Hematopoietic multipotent progenitor cell (in vitro differentiated cells): ENCODE measurements at places on chromosomes 11 and 22. TPM values are rescaled to one million over a fixed set of nuclear protein-coding genes. Genes with fewer than 3 reads are reported as not detected.

DNA sequence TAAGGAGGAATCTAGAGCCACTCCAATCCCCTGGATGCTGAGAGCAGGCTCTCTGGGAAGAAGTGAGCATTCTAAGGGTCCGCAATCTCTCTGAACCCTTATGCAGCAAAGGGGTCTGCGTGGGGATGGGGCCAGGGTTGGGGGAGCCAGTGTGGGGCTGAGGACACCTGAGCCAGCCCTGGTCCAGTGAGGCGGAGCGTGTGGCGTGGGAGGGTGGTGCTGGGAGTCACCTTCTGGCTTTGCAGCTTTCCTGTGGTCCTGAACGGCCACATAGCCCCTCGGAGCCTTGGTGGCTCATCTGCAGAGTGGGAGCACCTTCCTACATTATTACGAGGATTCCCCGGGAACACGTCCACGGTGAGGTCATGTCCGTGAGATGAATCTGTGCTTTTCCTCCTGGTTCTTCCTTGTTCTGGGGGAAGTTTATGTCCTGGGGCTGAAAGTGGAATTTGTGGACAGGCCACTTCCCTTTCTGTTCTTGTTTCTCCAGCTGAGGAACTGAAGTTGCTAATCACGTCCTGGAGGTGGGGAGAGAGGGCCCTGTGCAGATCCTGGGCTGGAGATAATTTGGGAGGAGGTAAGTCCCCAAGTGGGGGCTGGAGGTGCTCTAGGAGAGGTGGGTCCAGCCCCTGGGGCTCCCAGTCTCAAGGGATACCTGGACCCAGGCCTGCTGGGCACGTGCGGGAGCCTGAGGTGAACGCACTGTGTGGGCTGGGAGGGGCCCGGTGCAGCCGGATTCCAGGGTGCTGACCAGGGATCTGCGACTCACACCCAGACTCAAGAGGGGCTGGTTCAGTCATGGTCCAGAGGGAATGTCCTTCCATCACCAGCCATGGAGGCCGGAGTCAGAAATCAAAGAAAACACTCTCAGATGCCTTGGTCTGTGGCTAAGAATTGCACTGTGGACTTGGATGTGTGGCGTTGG lies 6.1 kb downstream of the MRGPRE start:
- DNase-seq: peak; percentile 17

DNA sequence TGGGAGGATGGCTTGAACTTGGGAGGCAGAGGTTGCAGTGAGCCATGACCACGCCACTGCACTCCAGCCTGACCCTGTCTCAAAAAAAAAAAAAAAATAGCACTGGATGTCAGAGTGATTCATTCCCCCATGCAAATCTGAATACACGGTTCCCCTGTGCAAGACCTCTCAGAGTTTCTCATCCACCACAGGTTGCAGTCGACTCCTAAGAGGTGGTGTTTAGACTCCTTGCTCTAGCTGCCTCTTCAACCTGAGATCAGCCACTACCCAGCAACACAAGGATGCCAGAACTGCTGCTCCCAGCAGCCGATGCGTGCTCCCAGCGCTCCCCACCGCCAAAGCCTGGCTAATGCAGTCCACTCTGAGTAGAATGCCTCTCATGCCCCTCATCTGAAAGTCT lies 97.5 kb downstream of the PARVA start:
- DNase-seq: no peak

Gene SPATA19
- total RNA-seq: not detected

- DNase-seq: no peak
These were observed 88.1 kb downstream of the MN1 start for GRCh38 chr22:27713461-27713860.

DNA sequence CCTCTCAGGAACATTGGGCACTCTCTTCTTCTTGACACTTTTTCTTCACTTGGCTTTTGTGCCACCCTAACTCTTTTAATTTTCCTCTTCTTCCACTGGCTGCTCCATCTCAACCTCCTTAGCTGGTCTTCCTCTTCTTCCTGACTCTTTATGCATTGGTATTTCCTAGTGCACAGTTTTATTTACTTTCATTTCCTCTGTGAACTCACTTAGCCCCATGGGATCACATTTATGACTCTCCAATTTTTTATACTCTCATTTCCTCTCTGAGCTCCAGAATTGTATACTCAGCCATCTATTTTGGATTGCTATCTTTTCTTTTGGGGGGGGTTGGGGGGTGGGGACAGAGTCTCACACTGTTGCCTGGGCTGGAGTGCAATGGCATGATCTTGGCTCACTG lies 38.5 kb upstream of the LARGE1 start:
- no peak for DNase-seq

DNA sequence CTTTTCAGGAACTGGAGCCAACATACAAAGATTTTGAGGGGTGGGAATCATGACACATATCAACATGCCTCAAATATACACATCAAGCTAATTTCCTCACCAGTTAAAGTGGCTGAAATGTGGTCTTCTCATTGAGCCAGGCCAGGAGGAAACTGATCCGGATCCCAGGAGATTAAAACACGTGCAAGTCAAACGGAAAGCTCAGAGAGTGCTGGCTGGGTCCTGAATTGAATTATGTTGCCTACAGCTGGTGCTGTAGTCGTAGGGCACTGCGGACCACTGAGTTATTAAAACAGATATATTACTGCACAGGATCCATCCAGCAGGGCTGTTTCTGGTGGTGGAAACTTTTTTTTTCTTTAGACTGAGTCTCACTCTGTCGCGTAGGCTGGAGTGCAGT lies 14.1 kb upstream of the WNT7B start:
- no peak for DNase-seq

- DNase-seq: no peak
These were observed 74.9 kb upstream of the KCNA4 start for GRCh38 chr11:30091737-30092136.

Gene OR6A2
- total RNA-seq: 2.4 TPM
